Adipocyte (in vitro differentiated cells): ENCODE measurements at places on chromosomes 7 and 10.

DNA sequence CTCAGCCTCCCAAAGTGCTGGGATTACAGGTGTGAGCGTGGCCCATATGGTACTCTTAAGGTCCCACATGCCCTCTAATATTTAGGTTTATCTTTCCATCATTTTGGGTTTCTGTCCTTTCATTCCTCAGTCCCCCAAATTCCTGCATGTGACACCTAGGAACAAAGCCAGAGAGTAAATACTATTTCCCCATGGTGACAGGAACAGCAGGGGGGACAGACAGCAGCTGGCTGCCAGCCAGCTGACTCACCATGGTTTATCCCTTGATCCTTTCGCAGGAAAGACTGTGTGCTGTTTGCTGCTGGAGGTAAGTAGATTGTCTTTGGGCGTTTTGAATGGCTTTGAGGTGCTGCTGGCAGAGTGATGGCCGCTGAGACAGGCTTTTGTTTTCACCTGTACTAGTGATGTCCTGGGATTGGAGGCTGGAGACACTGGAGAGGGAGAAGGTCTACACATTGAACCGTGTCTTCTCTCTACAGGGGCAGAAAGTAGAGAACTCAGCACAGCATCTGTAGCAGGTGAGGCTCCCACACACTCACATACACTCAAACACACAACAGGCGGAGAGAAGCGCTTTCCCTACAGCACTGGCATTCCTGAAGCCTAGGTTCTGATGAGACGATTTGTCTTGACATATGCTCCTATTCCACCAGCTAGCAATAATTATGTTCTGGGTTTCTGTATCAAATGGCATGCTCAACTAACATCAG lies 83.7 kb upstream of the EFCAB10 start:
- DNase-seq, result no peak

DNA sequence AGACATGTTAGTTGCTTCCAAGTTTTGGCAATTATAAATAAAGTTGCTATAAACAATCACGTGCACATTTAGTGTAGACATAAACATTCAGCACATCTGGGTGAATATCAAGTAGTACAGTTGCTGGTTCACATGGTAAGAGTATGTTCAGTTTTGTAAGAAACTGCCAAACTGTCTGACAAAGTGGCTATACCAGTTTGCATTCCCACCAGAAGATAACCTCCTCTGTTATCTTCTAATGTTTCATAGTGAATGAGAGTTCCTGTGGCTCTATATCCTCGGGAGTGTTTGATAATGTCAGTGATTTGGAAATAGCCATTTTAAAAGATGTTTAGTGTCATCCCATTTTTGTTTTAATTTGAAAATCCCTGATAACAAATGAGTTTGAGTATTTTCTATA lies 259.6 kb upstream of the PLXDC2 start:
- DNase-seq, result no peak

DNA sequence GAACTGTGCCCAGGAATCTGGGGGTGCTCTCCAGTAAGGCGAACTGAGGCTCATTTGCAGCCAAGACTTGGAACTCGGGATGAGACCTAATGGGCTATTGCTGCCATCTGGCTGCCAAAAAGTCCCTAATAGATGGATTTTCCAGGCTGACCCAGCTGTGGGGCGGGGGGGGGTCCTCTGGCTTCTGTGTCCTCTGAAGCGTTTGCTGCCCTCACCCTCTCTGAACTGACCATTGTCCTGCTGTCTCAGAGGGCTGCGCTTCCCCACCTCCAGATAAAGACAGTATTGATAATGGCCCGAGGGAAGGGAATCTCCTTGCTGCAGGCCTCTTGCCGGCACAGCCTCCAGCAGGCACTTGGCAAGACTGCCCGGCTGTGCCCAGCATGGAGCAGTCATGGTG lies 46.6 kb downstream of the CLEC2L start:
- DNase-seq, result peak; percentile 6

GRCh38 chr10:119701861-119702260 lies 24.0 kb upstream of the INPP5F start:
- peak; percentile 62 for DNase-seq

DNA sequence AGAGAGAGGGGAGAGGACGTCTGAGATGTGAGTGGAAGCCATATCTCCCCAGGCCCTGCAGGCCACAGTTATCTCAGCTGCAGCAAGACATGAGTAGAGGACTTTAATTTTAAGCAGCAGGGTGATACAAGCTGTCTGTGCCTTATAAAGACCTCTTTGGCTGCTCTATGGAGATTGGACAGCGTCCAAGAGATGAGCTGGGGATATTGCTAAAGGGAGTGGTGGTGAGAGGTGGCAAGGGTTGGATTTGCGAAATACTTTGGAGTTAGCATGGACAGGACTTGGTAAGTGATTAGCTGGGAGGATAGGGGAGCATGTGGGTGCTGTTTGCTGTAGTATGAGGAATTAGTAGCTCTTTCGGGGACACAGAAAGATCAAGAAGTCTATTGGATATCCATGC lies 191.8 kb downstream of the CACNB2 start:
- no peak for DNase-seq

DNA sequence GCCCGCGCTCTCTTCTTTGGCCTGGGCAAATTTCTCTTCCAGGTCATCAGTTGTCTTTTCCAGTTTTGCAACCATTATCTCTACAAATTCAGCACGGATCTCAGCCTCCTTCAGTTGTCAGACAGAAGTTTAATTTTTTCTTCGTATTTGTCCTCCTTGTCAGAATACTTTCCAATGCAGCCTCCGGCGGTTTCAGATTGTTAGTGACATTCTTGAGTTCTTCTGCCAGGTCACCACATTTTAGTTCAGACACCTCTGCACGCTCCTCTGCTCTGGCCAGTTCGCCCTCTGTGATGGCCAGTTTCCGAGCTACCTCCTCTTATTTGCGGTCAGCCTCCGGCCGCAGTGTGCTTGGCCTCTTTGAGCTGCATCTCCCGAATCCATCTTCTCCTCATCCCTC lies 32.8 kb upstream of the CPN1 start:
- DNase-seq, result no peak

- DNase-seq, result no peak
Measured at GRCh38 chr7:34191162-34191561, 285.8 kb downstream of the BMPER start.

GRCh38 chr10:35822316-35822715 lies 180.2 kb upstream of the FZD8 start:
- DNase-seq, result no peak

DNA sequence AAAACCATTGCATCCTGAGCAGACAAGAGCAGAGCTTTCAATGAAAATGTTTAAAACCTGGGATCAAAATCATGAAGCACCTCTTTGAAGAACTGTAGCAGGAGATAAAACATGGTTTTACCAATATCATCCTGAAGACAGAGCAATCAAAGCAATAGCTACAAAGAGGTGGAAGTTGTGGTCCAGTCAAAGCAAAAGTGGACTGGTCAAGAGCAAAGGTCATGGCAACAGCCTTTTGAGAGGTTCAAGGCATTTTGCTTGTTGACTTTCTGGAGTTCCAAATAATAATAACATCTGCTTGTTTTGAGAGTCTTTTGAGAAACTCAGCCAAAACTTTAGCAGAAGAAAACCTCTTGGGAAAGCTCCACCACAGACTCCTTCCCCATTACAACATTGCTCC lies 893.9 kb upstream of the POT1 start:
- DNase-seq, result no peak

- DNase-seq, result no peak
Measured at GRCh38 chr7:155865830-155866525, 53.7 kb upstream of the SHH start.

- DNase-seq, result no peak
Measured at GRCh38 chr10:124639206-124639605, 105.0 kb downstream of the FAM53B start.

DNA sequence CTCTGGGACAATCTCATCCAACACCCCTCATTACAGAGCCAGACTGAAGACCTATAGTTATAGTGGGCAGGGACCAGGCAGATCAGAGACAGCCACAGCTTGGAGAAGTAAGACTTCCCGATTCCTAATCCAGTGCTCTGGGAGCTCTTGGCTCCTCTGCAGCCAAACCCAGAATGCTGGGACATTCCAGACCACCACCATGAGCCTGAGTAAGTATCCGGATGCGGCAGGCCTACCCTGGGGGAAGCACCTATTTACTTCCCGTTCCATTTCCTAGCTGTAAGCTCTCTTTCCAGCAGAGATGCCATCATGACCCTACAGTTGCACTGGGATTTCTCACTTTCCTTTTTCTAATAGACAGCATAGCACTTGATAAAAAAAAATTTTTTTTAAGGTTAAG lies 16.4 kb downstream of the HIP1 start:
- DNase-seq, result no peak

GRCh38 chr10:33703501-33704213 lies 369.2 kb upstream of the NRP1 start:
- DNase-seq, result peak; percentile 52

DNA sequence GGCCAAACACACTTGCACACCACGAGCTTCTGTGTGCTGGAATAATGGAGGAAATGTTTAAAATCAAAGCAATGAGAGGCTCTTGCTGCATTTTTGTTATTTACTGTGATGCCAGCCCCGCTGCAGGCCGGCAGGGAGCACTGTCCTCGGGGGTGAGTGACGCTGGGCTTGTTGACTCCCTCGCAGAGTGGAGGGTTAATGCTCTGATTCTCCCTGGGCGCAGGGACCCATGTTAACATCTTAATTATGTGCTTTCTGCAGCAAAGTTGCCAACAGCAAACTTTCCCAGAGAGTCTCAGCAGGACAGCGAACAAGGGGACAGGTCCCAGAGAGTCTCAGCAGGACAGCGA lies 22.9 kb downstream of the SCART1 start:
- no peak for DNase-seq

GRCh38 chr7:41053820-41054219 lies 649.1 kb downstream of the INHBA start:
- DNase-seq, result peak; percentile 30

- no peak for DNase-seq
Measured at GRCh38 chr10:87585565-87586514, 73.8 kb upstream of the PAPSS2 start.

DNA sequence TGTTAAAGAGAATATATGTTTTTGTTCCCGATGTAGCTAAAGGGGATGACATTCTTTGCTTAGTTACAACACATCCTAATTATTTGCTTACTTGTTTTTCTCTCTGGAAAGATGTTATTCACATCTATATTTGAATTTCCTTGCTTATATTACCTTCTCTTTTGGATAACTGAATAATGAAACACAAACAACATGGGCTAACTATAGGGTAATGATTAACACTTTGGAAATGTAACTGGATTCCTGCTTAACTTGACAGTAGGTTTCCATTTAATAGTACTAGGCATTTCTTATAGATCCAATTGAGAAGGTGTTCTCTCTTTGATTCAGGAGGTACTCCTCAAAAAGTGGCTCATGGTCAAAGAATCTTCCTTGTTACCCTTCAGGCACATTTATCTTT lies 141.1 kb downstream of the CCSER2 start:
- no peak for DNase-seq

GRCh38 chr7:4093035-4093434 lies 589.1 kb upstream of the FOXK1 start:
- DNase-seq, result no peak

GRCh38 chr7:138382862-138383565 lies 77.0 kb upstream of the TRIM24 start:
- no peak for DNase-seq

DNA sequence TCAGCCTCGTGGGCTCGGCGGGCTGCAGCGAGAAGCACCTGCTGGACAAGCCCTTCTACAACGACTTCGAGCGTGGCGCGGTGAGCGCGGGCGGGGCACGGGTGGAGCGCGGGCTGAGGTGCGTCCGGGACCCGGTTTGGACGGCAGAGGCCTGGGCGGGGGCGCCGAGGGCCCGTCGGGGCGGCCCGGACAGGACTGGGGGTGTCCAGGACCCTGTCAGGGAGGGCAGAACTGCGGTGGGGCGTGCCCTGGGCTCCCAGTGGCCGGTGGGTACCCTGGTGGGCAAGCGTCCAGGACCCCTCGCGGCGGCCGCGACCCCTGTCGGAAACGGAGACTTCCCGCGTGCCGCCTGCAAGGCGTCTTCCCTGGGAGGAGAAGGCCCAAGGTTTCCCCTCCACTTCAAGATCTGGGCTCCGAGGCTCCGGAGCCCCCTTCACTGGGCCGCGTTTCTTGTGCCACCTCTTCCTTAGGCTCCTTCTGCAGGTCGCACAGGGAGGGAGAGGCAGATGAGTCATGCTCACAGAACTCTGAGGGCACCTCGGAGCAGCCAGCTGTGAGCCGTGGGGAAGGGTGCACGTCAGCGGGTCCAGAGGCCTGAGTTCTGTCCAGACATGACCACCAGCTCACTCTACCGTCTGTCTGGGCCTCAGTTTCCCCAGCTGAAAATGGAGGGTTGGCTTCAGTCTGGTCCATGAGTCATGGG lies 485 bp downstream of the ALOX5 start:
- DNase-seq, result no peak

GRCh38 chr7:2251841-2252771 lies 10.1 kb downstream of the NUDT1 start:
- DNase-seq, result no peak

DNA sequence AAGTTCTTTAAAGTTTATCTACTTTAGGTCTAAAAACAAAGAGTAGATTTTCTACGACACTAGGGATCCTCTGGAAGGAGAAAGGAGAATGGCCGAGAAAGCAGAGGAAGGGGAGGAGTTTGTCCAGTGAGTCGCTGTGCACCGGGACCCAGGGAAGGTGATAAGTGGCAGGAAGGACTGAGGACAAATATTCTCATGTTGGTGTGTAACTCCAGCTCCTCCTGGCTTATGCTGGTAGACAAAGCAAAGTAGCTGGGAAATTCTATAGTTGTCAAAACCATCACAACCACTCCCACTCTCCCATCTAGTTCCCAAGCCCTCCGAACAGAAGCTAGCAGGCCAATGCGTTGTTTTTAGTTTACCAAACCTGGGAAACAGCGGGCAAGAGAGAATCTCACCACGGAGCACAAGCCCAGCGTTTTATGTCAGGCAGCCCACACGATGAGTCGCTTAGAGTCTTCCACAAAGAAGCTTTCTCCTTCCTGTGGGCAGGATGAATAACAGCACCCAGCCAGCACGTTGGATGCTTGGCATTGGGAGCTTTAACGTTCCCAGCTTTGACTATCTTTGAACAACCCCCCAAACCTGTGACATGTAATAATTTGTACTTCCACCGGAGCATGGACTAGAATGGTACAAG lies 32.9 kb upstream of the JCAD start:
- DNase-seq, result peak; percentile 14

DNA sequence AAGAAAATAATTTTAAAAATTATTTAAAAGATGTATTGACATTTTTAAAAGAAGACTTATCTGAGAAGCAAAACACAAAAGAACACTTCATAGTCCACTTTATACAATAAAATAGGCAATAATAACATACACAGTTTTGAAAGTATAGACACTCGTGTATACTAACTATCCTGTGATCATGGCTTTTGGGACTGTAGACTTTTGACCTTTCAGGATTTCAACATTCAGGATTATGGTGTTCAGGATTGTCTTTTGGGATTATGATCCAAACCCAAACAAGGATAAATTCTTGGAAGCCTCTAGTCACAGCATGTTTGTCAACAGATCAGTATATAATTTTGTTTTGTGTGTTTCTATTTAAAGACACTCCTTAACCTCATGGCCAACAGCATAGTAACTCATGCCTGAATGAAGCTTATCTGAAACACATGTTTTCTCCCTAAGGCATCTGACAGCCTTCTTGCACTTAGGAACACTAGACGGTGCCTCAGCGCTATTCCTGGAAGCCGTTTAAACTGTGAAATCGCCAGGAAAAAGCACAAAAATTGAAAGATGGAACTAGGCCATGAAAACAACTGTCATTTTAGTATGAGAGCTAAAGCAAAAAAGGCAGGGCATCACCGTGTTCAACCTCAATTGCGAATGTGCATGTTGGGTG lies 29.9 kb downstream of the GSAP start:
- peak; percentile 70 for DNase-seq

- peak; percentile 81 for DNase-seq
Measured at GRCh38 chr7:134515569-134516468, 11.5 kb upstream of the AKR1B10 start.

GRCh38 chr7:141151746-141152145 lies 77.9 kb downstream of the TMEM178B start:
- DNase-seq, result no peak
